ENCODE measurements at places on chromosomes 7 and 10.

DNA sequence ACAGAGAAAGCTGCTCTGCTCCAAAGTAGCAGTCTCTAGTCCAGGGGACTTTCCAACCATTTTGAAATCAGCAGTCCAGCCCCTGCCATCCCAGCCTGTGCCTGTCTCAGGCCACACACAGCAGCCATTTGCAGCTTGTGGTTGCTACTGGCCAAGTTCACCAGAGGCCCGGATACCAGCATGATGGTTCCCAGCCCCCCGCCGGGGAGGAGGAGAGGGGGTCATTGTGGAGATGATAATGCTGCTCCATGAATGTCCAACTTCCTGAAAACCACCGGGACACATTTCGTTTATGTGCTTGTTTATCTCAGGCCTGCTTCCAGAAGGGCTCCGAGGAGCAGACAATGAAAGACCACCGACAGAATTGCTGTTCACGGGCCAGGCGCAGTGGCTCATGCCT, 160.0 kb downstream of the UBE2H start:
- no peak for DNase-seq

- DNase-seq = peak; percentile 55
Observed at GRCh38 chr7:155804897-155805825, 7.1 kb downstream of the SHH start.

- no peak for DNase-seq
Observed at GRCh38 chr10:130810856-130811255, 500.7 kb downstream of the TCERG1L start.

GRCh38 chr7:148698397-148699023, at the start of gene CUL1:
Gene CUL1 (plus strand): TSS chr7:148698903. CDS start chr7:148730123, 31,220 bp downstream.
- peak; percentile 50 for DNase-seq

DNA sequence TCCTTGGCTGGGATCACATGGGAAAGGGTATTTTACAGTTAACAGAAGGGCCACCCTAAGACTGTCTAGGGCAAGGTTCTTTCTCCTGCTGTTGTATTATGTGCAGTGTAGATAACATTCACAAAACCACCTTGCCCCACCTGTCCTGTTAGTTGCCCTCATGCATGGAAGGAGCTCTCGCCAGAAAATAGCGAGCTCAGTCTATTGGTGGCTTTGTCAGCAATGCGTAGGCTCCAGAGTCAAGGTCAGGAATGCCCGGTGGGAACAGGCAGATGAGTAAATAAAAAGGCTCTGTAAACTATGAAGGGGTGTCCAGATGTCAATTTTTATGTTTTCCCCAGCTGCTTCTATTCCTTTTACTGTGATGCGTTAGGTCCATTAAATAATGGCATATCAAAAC, 107.1 kb upstream of the WDR11 start:
- no peak for DNase-seq

DNA sequence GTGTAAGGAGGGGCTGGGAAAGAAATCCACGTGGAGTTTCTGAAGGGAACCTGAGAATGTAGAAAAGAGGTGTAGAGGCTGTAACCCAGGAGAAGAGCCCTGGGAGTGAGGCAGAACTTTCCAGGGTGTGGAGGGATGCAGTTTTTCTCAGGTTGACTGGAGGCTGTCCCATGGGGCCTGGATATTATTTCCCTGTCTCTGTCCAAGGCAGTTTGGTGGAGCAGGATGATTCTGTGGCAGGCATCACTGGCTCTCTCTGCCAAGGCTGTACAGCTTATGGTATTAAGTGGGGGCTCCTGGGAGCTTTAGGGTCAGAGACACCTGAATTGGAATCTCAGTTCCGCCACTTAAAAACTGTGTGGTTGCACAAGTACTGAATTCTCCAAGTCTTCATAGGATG, 81.6 kb downstream of the CHN2 start:
- no peak for DNase-seq

DNA sequence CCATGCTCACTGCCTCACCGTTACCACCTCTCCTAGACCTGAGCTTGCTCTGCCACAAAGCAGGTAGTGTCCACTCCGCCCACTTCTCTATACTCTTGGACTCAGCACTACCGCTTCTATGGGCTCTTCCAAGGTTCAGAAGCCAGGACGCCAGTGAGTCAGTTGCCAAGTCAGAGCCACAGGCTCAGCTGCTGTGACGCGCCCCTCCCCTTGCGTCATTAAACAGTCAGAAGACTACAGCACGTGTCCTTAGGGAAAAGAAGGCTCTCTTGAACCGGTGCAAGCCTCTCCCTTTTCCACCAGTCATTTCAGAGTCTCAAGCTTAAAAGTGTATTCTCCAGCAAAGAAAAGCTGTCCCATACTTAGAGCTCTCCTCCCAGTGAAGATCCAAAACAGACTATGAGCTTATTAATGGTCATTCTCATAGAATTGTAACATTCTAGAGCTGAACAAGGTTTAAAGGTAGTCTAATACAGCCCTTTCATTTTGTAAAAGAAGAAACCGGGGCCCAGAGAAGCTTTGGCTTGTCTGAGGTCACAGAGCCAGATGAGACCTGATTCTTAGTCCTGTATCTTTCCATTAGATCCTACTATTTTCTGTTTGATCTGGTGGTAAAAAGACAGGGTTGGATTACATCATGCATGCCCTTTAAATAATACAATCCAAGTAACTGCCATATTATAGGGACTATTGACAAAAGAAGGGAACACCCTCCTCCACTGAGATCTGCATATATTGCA, 40.9 kb upstream of the MET start:
- no peak for DNase-seq

DNA sequence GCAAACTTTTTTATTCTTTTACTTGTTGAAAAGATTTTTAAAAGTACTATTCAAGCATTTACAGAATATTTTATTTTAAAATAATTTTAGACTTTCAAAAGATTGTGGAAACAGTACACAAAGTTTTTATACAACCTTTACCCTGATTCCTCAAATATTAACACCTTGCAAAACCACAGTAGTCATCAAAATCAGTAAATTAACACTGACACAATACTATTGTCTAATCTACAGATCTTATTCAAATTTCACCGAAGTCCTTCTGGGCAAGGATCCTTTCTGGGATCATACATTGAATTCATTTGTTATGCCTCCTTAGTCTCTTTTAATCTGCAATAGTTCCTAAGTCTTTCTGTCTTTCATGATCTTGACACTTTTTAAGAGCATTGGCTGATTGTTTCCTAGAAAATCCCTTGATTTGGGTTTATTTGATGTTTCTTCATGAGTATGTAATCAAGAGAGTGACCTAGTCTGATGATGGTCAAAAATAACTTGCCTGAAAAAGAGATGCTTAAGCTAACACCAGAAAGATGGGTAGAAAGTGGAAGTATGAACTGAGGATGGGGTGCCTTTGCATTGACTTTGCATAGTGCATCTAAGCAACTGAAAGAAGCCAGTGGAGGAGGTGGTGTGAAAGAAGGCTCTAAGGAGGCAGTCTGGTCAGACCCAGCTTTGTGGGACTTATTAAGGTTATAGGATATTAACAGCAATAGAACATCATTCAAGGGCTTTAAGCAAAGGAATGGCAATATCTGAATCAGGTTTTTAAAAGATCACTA, 9.7 kb downstream of the STAMBPL1 start:
- DNase-seq = no peak

- no peak for DNase-seq
Observed at GRCh38 chr7:112994656-112995055, 92.0 kb downstream of the GPR85 start.

- DNase-seq = peak; percentile 88
Observed at GRCh38 chr7:65269150-65269856, 104.4 kb upstream of the ZNF92 start.
